Activated naive CD8-positive, alpha-beta T cell treated with anti-CD3 and anti-CD28 coated beads, Interleukin-2, amount 10 ng/mL, durations not matched to agents 7 days and 5 days (primary cell): ENCODE measurements at places on chromosomes 6 and 20. TPM values are rescaled to one million over a fixed set of nuclear protein-coding genes. Genes with fewer than 3 reads are reported as not detected.

Gene TUBB2B
- total RNA-seq: not detected

Gene HSPA12B
- total RNA-seq: not detected

- no peaks in the 10 kb centered on the region for H3K27me3 ChIP-seq
- no peak overlapping the region for H3K27ac ChIP-seq
- no peak overlapping the region for H3K4me3 ChIP-seq
These were observed 161.1 kb upstream of the MCHR2 start for GRCh38 chr6:100155141-100155540.

GRCh38 chr20:5845681-5846615 lies 95.7 kb downstream of the SHLD1 start:
- H3K4me3 ChIP-seq: no peak overlapping the region
- H3K36me3 ChIP-seq: peaks cover 3% of the 10 kb centered on the region
- no peak for DNase-seq
- no peaks in the 10 kb centered on the region for H3K27me3 ChIP-seq
- H3K4me1 ChIP-seq: peaks cover 33% of the 10 kb centered on the region
- H3K27ac ChIP-seq: no peak overlapping the region

DNA sequence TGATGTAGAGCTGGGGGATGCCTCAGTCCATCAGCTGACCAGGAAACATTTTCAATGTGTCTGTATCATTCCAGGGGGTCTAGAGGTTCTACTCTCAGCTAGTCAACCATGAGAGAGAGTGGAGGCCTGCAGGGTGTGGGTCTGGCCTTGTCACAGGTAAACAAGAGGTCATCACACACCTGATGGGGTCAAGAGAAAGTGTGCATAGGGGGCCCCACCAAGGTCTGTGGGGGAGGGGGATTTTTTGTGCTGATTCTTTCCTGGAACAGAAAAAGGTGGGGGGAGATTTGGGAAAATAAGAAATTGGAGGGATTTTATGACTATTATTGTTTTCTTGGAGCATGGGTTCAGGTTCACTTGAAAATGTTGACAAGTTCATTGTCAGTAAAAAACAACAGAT lies 8.9 kb upstream of the UNC93A start:
- H3K27me3 ChIP-seq: peaks cover 15% of the 10 kb centered on the region
- no peaks in the 10 kb centered on the region for H3K36me3 ChIP-seq
- no peak overlapping the region for H3K27ac ChIP-seq
- DNase-seq: no peak
- H3K4me1 ChIP-seq: no peaks in the 10 kb centered on the region
